ENCODE measurements at places on chromosomes 7 and 10. TPM values are rescaled to one million over a fixed set of nuclear protein-coding genes. Genes with fewer than 3 reads are reported as not detected.

DNA sequence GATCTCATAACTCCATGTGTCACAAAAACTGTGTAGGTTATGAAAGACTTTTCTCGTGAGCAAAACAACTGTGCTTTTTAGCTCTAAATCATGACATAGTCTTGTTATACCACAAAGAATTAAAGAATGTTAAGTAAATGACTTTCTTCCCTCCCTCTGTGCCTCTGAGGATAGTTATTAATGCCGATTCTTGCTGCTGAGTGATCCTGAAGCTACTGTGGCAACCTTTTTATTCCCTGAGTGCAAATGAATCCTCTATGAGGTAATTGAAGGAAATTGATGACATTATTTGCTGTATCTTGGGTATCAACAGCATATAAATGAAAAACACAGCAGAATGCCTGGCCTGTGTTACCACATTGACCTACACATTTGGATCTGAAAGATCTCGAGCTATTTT is 142.2 kb upstream of the HDAC9 start:
- no peak for DNase-seq

The RNF32 gene
- total RNA-seq, result 0.18 TPM

DNA sequence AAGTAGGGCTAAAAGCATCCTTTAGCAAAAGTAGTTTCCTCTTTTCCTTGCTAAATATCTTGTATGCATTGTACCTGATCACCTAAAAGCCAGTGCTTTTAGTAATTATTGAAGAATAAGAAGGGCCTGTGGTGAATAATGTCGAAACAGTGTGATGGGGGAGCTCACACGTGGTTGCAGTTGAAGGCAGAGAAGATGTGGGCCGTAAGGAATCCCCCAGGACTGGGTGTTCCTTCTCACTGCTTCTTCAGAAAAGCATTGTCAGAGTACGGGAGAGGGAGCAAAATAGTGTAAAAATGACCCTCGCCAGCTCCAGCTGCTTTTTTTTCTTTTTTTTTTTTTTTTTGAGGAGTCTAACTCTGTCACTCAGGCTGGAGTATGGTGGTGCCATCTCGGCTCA is 201.1 kb downstream of the NSUN6 start:
- DNase-seq, result no peak

The CDH23 gene
- total RNA-seq, result 0.16 TPM

The MICU1 gene
- 50.7 TPM for total RNA-seq

GRCh38 chr10:31102421-31102820 is 70.8 kb upstream of the ZNF438 start:
- DNase-seq, result no peak

GRCh38 chr10:88810196-88810961 is 7.8 kb downstream of the LIPM start:
- no peak for DNase-seq

DNA sequence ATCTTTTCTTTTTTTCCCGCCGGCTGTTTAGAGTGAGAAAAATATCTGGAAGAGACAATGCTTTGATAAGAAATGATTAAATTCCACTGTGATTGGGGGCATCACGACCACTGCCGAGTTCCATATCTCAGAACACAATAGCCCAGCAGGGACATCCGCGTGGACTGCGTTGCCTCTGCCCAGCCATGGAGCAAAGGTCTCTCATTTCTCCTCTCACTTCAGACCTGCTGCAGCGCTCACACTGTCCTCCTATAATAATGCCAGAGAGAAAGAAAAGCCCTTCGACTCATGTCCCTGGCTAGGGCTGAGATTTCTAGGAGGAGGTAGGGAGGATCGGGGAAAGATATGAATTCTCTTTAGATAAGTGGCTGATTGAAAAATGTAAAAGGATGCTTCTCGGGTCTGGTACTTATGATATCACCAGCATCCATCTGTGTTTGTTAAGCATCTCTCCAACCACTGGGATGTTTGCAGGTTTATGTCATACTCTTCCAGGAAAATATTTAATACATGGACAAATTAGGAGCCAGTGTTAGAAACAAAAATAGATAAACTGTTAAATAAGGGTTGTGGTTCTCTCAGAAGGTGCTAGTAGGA is 472.9 kb upstream of the AKR1E2 start:
- no peak for DNase-seq

The NRCAM gene
- total RNA-seq, result not detected

The DLX5 gene
- 2.3 TPM for total RNA-seq

DNA sequence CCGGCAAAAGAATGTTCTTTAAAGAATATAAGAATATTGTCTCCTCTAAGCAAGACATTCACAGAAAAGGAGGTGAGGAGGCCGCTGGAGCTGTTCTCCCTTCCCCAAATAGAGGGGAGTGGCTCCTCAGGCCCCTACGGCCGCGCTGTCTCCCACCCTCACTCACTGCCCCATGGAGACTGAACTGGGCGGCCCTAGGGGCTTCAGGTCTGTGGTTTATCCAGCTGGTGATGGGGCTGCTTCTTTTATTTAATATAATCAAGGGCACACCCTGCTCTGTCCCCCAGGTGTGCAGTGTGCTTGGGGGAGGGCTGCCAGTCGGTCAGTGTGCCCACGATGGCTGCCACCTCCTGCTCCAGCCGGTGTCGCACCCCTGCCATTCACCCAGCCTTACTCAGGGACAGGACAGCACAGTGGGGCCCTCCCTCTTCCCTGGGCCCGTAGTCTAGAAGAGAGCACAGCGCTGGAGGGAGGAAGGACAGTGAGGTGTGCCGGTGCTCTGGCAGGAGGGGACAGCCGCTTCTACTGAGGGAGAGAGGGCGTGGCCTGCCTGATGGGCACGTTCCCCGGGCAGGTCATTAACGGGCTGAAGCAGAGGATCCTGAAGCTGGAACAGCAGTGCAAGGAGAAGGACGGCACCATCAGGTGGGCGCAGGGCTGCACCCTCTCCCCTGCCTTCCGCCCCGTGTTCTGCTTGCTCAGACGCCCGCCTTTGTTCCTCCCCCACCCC is 23.4 kb downstream of the IQCE start:
- DNase-seq, result no peak

- no peak for DNase-seq
Observed at GRCh38 chr7:148277042-148277660, 313.4 kb upstream of the C7orf33 start.

GRCh38 chr10:48470893-48471805 is 133.7 kb downstream of the ARHGAP22 start:
- no peak for DNase-seq

DNA sequence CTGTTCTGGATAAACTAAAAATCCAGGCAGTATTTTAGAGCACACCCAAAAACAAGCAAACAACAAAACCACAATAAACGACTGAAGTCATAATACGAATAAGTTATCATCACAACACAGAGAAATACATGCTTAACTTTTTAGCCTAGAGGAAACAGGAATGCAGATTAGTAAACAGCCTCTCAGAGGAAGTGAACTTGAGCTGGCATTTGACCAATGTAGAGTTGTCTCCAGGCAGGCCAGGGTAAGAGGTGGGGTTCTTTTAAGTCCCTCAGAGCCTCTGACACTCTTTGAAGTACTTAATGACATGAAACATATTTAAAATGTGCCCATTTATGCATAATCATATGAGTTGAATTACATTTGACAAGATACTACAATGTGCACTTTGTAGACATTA is 43.3 kb upstream of the PLXDC2 start:
- no peak for DNase-seq

DNA sequence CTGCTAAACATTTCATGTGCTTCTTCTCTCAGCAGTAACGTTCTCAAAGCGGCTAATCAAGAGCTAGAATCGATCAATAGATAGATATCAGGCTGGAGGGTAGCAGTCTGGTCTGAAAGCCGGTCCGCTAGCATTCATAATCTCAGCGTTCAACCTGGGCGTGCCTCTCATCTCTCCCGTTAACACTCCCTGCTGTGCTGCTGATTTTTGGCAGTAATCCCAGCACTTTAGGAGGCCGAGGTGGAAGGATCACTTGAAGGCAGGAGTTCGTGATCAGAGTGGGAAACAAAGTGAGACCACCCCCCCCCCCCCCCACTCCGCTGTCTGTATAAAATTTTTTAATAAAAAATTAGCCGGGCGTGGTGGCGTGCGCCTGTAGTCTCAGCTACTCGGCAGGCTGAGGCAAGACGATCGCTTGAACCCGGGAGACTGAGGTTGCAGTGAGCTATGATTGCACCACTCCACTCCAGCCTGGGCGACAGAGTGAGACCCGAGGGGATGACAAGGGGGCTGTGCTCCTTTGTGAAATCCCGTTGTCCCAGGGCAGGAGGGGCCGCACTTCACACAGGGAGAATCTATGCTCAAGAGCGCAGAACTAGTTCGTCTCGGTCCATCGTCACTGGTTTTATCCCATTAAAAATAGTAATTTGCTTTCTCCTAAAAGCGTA is 624 bp upstream of the CEP55 start:
- DNase-seq, result no peak

GRCh38 chr7:73312831-73313520 is 4.3 kb upstream of the NSUN5 start:
- DNase-seq, result no peak

The LBX1 gene
- not detected for total RNA-seq

GRCh38 chr7:33669251-33669670 is 236.1 kb upstream of the BMPER start:
- DNase-seq, result no peak

The TWIST1 gene
- 49.5 TPM for total RNA-seq

GRCh38 chr7:107446988-107447387 is 22.9 kb upstream of the GPR22 start:
- DNase-seq, result no peak

GRCh38 chr10:124645467-124646095 is 98.6 kb downstream of the FAM53B start:
- DNase-seq, result no peak

DNA sequence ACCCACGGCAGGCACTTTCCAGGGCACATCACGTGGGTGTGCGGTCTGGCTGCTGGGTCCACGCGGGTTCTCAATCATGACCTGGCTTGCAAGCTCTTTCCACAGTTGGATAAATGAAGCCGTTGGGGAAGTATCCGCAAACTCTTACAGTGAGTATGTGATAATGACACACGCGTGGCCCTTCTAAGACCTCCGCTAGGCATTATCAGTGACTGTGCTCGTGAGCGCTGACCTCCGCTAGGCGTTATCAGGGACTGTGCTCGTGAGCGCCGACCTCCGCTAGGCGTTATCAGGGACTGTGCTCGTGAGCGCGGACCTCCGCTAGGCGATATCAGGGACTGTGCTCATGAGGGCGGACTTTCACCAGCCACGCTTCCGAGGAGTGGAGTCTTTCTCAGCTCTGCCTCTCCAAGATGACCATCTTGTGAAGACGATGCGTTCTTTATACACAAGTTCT is 107.0 kb downstream of the WDR37 start:
- no peak for DNase-seq

DNA sequence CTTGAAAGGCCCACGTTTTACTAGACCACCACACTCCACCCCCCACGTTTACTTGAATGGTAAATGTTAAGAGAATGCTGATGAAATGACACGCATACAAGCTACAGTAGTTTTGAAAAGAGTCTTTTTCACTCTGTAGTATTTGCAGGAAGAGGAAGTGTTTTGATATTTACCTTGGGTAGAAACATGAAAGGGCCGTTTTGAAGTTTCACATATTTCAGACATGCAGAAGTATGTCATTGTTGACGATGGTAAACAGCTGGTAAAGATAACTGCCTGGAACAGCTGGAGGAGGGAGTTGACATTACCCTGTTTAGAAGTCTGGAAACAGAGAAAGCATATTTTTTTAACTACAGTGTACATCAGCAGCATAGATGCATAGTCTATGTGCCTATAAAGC is 160.7 kb downstream of the NXPH1 start:
- DNase-seq, result no peak

The AGBL3 gene
- total RNA-seq, result 0.03 TPM

The CYP26C1 gene
- total RNA-seq, result not detected

DNA sequence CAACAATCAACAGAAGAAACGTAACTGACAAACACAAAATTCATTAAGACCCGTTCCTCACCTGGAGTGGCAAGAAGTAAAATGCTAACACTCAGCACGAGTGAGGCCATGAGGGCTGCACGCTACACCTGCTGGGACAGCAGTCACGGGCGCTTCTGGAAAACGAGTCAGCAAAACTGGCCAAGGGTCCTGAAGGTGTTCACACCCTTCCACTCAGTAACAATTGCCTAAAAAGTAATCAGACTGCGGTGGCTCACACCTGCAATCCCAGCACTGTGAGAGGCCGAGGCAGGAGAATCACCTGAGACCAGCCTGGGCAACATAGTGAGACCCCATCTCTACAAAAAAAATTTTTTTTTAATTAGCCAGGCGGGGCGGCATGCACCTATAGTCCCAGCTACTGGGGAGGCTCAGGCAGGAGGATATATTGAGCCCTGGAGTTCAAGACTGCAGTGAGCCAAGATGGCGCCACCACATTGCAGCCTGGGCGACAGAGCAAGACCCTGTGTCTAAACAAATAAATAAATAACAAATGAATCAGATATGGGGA is 199.1 kb downstream of the MAD1L1 start:
- DNase-seq, result no peak

DNA sequence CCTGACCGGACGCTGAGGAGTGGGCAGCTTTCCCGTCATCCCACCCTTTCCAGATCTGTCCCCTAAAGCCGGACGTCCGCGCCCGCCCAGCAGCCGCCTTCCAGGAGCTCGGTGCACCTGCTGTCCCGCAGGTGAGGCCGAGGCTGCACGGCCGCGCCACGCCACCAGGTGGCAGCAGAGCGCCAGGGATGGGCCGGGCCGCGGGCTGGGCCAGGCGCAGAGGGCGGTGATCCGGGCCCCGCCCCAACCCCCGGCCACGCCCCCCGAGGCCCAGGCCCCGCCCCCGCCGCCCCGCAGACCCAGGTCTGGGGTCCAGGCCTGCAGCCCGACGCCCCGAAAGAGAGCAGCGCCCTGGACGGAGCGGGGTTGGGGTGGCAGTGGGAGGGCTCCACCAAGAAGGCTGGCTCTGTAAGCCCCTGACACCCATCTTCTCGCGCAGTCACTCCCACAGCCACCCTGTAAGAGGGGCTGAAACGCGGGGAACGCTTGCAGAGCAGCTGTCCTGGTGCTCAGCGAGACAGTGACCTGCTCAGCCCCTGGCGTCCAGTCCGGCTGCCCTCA is 32.2 kb downstream of the FOXL3 start:
- DNase-seq, result peak; percentile 55

DNA sequence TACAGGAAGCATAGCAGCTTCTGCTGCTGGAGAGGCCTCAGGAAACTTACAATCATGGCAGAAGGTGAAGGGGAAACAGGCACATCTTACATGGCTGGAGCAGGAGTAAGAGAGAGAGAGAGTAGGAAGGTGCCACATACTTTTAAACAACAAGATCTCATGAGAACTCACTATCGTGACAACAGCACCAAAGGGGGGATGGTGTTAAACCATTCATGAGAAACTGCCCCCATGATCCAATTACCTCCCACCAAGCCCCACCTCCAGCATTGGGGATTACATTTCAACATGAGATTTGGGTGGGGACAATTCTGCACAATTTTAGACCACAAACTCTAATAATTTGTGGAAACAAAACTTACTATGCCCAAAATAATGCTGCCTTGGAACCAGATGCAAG is 16.8 kb upstream of the ARMC3 start:
- DNase-seq, result no peak

GRCh38 chr7:42139751-42140150 is 97.3 kb downstream of the GLI3 start:
- no peak for DNase-seq
